Activated CD8-positive, alpha-beta memory T cell treated with anti-CD3 and anti-CD28 coated beads for 1 hour (primary cell): ENCODE measurements at places on chromosomes 1 and 21.

- DNase-seq = no peak
These were observed 134.9 kb downstream of the RERE start for GRCh38 chr1:8682573-8682972.

- DNase-seq = no peak
These were observed 169.5 kb downstream of the VAV3 start for GRCh38 chr1:107795441-107795840.

DNA sequence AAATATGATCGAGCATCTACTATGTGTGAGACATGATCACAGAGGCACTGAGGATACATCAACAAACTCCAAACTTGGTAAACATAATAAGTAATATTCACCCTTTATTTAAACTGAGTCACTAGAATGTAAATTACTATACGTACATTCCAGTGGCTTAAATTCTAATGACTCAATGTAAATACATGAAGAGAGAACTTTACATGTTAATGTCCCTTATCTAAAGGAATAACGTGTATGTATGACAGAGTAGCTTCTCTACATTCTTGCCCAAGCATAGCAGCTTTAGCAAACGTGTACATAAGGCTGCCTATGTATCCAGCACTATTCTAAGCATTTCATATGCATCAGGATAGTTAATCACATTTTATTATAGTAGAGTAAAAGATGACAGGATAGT lies 111.8 kb upstream of the CYYR1 start:
- DNase-seq = no peak

DNA sequence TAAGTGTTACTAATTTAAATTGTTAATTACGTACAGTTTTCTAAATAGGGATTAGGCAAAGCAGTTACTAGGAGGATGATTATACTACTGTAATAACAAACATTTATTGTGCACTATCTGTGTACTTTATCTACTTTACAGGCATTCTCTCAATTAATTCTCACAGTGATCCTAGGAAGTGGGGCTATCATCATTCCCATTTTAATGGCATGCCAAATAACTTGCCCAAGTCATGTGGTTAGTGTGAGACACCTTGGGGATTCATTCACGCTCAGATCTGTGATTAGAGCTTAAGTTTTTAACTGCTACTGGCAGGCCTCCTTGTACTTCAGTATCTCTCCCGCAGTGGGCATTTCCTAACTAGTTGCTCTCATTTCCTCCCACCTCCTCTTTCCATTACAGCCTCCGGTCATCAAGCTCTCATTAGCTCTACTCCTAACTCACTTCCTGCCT lies 11.5 kb downstream of the PHLDA3 start:
- no peak for DNase-seq

DNA sequence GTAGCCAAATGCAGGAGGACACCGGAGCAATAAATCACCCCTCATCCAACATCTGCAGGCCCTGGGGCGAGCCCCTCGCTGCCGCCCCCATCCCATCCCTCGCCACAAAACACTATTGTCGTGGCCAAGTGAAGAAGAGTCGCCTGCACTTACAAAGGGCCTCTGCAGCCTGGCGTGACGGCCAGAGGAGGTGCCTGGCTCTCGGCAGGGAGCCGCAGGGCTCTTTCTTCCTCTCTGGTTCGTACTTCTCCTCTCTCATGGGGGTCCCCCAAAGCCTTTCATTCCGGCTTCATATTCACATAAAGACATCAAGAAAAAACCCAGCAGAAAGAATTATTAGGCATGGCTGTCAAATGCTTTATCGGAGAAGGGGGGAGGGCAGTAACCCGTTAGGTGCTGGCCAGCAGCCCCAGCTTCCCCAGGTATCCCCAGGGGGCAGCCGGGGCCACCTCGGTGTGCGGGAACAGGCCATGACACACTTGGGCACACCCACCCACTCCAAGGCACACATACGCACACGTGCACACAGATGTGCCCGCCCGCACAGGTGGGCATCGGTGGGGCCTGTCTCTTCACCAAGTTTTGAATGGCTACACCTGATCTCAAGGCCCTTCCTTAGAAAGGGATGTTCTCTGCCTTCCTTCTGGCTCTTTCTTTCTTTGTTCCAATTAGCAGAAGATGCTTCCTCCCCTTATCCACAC lies 149.1 kb downstream of the PRDM16 start:
- no peak for DNase-seq

- no peak for DNase-seq
These were observed 19.0 kb upstream of the MPC2 start for GRCh38 chr1:167955915-167956314.

- DNase-seq = no peak
These were observed 14.3 kb downstream of the ADAMTSL4 start for GRCh38 chr1:150563340-150564038.

GRCh38 chr21:42986125-42986783 lies 11.9 kb downstream of the PKNOX1 start:
- no peak for DNase-seq

DNA sequence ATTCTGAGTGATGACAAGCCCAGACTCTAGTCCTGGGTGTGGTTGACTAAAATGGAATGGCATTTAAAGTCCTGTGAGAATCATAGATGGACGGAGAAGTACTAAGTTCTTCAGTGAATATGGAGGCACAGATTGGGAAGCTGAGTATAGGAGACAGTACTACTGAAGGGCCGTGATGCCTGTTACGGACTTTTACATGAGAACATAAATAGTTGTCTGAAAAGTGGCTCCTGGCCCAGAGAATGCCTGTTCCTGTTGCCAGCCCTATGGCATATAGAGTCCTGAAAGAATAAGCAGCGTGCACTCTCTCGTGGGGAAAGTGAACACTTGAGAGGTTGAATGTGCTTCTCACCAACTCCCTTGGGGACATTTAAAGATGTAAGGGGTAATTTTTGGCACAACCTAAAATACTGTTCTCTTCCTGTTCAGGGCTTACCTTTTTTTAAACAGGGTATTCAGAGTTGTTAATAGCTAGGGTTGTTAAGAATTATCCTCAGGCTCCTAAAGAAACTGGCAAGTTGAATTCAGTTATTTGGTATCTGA lies 20.4 kb downstream of the CCT8 start:
- DNase-seq = no peak

DNA sequence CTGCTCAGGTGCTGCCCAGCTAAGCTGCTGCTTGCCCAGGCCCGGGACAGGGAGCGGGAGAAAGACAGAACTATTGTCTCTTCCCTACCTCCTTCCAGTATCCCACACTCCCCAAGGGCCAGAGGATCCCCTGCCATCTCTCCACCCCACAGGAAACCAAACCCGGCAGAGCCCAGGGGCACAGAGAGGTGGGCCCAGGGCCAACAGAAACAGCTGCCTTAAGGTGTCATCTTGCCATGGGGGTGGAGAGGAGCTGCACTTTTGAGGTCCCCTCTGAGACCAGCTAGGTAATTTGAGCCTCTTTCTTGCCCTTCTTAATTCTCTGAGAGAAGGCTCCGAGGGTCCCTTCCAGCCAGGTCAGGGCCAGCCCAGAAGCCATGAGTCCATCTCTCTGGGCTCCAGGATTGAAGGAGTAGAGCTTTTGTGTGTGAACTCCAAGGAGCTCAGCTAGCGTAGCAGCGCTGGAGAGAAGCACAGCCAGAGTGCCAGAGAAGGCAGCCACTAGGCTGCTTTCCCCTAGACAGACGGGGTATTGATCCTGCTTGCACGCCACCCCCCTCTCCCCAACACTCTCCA lies 9.7 kb upstream of the GPR61 start:
- DNase-seq = no peak

DNA sequence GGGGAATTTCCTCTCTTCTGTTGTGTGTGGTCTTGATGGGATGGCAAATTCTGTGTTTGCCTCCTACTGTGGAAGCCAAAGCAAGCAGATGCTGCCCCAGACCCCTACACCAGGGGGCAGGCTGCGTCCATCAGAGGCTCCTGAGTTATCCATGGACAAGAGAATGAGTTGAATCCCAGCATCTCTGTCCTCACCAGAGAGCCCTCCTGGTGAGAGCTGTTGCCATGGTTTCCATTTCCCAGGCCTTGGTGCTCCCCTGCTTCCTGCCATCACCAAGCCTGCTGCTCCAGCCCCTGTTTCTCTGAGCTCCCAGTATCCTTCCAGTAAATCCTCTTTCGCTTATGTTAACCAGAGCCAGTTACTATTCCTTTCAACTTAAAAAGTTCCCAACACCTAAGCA lies 20.4 kb upstream of the GNG12 start:
- no peak for DNase-seq

DNA sequence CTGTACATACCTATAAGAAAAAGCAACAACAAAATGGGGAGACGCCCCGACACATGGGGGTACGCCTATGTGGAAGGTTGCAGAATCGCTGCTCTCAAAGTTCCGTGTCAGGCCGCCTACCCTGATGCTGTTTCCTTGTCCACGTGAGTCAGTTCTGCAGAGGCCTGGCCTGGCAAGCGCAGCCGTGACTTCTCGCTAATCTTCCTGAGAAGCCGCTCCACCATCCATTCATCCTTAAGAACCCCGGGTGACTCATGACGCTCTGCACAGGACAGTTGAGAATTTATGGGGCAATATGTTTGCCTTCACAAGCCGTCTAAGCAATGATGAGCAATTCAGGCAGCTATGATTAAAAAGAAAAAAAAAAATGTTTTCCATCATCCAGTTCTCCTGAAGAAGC lies 122.3 kb upstream of the TMPRSS2 start:
- no peak for DNase-seq

GRCh38 chr21:34834852-34835501 lies 166.2 kb downstream of the CLIC6 start:
- DNase-seq = no peak

DNA sequence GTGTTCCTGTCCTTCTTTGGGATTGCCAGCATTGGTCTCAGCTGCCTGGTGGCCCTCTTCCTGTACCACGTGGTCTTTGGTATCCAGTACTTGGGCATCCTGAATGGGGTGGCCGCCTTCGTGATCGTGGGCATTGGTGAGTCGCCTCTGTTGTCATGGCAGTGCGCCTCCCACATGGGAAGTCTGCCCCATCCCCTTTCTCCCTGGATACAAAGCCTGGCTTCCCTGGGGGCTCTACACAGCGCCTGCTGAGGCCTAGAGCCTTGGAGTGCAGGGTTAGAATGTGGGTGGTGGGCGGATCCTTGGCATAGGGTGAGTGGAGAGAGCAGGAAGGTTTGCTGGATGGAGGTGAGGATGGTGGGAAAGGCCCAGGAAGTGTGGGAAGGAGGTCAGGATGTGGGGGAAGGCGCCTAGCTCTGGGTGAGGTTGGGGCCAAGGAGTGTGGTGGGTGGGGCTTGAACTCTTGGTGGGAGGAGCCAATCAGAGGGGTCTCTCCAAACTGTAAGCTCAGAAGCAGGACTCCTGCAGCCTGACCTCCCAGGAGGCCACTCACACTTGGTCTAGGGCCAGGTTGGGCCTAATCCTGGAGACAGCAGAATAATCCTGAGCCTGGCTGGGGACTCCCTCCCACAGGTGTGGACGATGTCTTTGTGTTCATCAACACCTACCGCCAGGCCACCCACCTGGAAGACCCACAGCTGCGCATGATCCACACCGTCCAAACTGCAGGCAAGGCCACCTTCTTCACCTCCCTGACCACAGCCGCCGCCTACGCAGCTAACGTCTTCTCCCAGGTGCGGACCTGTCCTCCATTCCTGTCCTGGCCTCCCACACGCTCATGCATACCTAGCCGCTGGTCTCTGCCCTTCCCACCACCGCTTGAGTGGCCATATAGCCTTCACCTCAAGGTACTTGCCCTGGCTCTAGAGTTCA lies 36.7 kb downstream of the DISP3 start:
- no peak for DNase-seq

- no peak for DNase-seq
These were observed 14.0 kb upstream of the PABPC4 start for GRCh38 chr1:39590546-39590945.

DNA sequence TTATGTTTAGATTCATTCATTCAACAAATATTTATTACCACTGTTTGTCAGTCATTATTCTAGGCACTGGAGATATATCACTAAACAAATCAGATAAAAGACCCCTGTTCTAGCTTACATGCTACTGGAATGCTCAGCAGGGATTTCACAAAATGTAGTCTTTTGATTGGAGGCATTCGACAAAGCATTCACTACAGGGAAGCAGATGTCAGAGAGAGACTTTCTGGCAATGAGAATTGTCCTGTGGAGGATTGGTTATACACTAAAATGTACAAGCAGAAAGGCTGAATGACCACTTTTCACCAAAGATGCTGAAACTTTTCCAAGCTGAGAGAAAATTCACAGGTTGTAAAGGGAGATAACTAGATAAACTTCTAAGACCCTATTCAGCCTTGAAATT lies 57.7 kb downstream of the SCMH1 start:
- DNase-seq = no peak

DNA sequence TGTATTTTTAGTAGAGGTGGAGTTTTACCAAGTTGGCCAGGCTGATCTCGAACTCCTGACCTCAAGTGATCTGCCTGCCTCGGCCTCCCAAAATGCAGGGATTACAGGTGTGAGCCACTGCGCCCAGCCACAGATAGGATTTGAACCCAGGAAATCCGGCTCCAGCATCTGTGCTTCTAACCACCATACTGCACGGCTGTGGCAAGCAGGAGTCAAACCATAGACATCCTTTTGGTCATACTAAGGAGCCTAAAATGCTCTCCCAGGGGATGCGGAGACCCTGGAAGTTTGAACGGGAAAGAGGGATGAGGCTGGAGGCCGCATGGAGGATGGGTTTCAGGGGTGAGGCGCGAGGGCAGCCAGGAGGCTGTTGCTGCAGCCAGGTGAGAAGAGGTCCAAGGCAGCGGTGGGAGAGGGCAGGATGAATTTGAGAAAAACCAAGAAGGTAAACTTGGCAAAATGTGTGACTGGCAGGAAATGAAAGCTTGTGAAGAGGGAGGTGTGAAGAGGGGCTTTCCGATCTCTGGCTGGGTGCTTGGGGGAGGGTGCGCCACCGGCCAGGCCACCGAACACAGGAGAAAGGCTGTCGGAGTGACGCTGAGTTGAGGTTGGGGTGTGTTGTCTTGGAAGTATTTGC lies 24.0 kb upstream of the CDK18 start:
- DNase-seq = no peak

DNA sequence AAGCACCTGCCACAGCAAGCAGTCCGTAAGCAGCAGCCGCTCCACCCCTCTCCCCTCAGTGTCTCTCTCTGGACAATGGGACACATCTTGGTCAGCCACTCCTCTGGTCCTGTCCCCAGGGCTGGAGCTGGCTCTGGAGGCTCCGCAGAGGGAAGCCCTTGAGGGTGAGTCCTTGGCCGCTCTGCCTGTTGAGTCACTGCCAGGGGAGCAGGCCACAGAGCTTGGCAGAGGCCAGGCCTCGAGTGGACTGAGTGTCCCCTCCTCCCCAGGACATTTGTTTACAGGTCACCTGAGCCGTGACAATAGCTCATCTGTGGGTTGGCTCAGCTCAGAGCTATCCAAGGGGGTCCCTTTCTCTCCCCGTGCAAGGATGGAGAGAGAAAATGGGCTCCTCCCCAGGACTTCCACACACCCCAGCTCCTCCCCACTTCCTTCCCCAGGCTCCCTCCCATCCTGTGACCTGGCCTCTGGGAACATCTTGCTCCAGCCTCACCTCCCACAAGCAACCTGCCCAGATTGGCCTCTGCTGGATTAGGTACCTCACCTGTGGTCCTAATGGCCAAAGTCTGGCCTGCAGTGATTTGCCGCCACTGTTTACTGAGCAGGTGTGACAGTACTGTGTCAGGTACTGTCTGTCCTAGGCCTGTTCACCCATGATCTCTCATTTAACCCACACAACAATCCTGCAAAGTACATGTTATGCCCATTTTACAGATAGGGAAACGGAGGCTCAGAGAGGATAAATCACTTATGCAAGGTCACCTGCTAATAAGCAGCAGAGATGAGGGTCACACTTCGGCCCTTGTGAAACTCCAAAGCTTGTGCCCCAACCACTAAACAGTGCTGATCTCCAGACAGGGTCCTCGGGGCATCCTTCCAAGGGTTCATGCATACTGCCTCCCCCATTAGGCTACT lies 4.8 kb downstream of the FAM131C start:
- no peak for DNase-seq
